ENCODE measurements at places on chromosomes 7 and 10.
A peak's percentile ranks its signal among the peaks of the same experiment; 100 is the strongest.

GRCh38 chr10:43073191-43073590 is 3.7 kb upstream of the RET start:
- no peak for DNase-seq

DNA sequence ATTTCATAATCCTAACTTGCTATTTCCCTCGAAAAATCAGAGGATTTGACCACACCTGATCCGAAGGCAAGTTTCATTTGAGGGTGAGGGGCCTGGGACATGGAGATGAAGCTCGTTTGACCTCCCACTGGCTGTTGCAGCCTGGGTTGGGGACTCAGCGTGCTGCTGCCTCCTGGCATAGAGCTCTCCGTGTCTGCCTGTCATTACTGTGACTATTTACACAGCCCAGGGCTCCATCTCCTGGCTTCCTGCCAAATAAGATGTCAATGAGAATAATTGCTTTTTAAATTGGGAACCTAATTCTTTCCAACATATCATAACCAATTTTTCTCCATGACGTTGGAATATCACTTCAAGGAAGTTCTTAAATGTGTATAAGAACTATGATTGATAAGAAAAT is 139.3 kb upstream of the COBL start:
- no peak for DNase-seq

- DNase-seq: no peak
Observed at GRCh38 chr10:109762555-109762954, 160.8 kb downstream of the XPNPEP1 start.

- DNase-seq: no peak
Observed at GRCh38 chr7:99021941-99022560, 121.9 kb downstream of the SMURF1 start.

DNA sequence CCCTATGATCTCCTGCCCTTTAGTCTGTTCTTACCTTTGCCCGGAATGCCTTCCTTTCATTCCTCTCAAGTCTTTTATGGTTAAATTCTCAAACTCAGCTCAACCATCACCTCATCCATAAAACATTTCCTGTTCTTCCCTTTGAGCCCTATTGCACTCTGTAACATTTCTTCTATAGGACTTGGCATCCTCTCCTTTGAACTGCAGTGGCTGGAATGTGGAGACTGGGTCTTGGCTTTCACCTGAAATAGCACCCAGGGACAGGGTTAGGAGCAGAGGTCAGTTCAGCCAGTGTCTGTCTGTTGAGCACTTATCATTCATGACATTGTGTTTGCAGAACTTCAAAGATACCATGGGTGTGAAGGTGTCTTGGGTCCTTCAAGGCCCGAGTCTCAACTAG is 7.2 kb downstream of the NFE2L3 start:
- no peak for DNase-seq

DNA sequence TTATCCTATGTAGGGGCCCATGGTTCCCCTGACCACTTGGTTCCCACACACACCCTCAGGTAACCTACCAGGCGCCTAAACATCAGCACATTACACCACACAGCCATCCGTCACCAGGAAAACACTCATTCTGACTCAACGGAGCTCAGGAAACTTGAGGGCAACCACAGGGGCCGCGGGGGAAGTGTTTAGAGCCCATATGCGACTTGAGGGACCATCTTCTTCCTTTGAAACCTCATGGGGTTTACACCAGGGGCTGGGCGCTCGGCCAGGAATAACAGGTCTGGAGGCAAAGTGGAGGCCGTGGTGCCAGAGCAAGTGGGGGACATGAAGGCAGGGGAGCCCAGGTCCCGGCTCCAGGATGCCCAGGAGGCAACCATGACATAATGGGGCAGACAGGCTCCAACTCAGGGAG is 1.5 kb downstream of the STX1A start:
- DNase-seq: peak; percentile 63

DNA sequence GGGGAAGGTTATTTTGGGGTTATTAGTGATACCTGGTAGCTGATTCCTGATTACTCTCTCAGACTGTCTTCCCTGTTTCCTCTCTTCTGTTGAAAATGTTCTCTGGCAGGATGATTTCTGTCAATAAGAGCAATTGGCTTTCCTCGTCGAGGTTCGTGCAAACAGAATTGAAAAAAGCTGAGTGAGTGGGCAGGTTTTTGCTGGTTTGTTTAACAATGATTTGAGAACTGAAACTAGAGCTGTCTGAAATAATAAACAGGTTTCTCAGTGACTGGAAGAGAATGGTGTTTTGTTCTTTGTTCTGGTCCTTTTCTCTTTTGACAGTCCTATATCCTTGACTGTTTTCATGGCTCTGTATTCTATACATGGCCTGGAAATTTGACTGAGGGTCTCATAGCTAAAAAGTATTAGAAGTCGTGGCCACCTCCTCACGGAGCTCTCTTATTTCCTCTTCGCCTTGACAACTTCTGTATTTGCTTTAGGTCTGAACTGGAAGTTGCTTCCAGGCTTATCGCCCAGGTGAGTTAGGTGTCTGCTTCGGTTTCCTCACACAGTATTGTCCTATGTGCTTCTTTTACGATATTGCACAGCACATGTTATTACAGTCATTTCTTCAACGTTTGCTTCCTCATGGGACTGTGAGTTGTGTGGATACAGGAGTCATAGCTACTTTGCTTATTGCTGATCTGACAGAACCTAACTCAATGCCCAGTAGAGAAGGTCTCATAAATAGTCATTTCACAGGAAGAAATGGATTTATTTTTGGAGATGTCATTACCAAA is 403.6 kb downstream of the NRG3 start:
- DNase-seq: no peak

GRCh38 chr10:69463886-69464285 is 12.6 kb downstream of the TSPAN15 start:
- no peak for DNase-seq

DNA sequence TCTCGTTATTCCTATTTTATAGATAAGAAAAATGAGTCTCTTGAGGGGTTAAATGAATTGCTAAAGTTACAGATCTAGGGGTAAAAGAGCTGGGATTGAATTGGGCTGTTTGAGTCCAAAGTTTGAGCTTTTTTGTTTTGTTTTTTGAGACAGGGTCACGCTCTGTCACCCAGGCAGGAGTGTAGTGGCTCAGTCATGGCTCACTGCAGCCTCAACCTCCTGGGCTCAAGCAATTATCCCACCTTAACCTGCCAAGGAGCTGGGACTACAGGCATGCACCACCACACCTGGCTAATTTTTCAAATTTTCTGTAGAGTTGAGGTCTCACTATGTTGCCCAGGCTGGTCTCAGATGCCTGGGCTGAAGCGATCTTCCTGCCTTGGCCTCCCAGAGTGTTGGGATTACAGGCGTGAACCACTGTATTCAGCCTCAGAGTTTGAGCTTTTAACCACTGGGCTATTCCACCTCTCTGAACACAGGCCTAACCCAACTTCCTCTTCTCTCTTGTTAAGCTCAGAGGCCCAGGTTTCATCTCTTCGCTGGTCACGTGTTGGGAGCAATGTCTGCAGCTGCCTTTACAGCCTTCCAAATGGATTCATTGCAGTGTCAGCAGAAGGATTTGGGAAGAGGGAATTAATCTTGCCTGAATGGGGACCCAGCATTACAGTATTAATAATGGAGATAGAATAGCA is 8.0 kb downstream of the SUFU start:
- no peak for DNase-seq

DNA sequence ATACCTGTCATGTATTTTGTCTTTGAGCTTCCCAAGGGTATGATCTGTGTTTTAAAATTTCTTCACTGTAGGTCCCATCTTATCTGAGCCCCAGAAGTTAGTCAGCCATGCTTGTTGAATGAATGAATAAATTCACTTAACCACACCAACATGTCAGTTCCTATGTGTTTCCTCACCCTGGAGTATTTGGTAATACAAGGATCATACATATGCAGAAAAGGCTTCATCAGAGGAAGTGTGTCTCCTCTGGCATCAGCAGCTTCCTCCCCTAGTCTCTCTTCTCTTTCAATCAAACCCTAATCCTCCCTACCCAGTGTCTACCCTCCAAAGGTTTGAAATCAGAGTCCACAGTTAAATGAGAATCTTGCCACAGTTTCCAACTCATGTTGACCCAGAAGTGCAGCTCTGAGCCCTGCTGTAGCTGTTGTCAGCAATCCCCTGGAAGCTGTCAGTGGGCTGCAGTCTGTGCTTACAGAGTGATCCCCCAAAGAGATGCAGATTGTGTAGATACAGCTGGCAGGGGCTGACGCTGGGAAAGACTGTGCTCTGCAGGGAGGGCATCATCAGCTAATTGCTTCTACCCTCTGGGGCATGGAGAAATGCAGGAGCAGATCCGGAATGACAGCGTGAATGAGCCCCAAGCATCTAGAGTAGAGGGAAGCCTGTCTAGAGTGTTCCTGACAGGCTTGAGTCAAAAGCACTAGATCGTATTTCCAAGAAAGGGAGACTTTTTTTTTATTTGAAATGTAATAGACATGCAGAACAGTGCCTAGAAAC is 105.0 kb upstream of the WDR11 start:
- DNase-seq: no peak

Measured in stimulated activated CD4-positive, alpha-beta T cell treated with anti-CD3 and anti-CD28 coated beads, Interleukin-12 subunit alpha, Interleukin-12 subunit beta, amount 100 ng/mL, for 48 hours (primary cell).